ENCODE measurements at places on chromosomes 11 and 22.
A peak's percentile ranks its signal among the peaks of the same experiment; 100 is the strongest.

DNA sequence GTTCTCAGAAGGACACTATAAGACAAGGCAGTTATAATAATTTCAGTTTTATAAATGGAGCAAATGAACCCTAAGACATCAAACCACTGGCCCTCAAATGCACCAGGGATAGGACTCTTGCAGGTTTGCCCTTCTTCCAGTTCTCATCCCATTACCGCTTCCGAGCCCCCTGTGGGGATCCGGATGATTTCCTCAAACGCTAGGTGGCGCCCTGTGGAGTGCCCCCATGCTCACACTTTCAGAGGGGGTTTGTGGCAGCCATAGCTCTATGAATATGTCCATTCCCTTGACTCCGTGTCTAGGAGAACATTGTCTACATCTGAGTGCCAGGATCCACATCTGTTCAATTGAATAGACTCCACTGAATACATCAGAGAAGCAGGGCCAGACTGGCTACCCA is 816.3 kb downstream of the NTM start:
- DNase-seq = no peak

GRCh38 chr11:12189543-12190235 is 79.3 kb downstream of the MICAL2 start:
- no peak for DNase-seq

DNA sequence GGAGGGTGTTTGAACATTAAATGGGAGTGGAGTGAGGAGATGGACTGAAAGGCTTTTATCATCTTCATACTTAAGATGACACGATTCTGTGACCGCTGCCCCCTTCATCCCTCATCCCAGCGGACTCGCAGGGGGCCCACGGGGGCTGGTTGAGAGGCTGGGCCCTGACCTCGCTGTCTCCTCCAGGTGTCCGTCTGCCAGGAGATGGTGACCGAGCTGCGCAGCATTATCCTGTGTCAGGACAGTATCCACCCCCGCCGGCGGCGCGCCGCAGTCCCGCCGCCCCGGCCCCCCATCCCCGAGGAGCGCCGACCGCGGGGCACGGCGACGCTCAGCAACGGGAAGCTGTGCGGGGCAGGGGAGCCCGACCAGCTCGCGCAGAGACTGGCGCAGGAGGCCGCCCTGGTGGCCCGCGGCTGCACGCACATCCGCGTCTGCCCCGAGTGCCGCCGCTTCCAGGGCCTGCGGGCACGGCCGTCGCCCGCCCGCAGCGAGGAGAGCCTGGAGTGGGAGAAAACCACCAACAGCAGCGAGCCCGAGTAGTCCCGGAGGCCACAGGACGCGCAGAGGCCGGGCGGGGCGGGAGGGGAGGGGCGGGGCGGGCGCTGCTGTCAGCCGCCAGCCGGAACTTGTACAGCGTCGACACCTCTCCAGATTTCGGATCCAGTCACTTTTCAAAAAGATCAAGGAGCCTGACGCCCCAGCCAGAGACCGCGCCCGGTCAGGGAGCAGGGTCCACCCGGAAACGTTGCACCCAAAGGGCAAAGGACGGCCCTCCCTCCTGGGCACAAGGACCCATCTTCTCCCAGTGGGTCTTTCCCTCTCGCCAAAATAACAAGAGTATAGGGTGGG is 38.0 kb upstream of the TBCEL start:
- DNase-seq = no peak

DNA sequence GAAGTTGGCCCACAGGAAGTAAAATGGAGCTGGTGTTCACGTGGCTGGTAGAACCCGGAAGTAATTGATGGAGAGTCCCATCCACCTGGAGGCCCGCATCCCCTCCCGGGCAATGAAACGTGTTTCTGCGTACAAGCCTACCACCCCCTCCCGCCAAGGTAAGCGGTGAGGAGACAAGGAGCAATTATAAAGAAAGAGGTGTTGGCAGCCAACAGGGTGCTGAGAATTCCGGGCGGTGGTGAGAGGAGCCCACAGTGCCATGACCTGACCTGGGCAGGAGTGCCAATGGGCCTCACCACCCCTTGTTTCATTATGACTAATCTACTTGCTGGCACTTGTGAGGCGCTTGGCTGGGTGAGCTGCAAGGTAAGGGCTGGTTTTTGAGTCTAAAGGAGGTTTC is 83.8 kb upstream of the BID start:
- DNase-seq = no peak

GRCh38 chr11:788953-789940 is 643 bp downstream of the CEND1 start:
- no peak for DNase-seq

DNA sequence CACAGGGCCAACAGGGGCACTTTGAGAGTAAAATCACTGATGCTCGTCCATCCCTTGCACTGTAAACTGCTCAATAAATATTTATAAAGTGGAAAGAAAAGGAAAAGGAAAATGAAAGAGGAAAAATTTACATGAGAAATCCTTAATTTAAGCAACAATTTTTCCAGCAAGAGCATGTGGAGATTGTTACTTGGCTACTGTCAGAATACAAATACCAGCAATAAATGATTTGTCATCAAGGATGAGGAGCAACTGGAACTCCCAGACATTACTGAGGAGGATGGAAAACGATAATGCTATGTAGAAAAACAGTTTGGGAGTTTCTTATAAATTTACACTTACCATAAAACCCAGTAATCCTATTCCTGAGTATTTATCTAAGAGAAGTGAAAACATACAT is 123.0 kb downstream of the SGSM3 start:
- DNase-seq = no peak

GRCh38 chr11:118911880-118912741 is 13.6 kb downstream of the BCL9L start:
- DNase-seq = no peak

- DNase-seq = no peak
Observed at GRCh38 chr22:41833369-41834004, 582 bp downstream of the SREBF2 start.

DNA sequence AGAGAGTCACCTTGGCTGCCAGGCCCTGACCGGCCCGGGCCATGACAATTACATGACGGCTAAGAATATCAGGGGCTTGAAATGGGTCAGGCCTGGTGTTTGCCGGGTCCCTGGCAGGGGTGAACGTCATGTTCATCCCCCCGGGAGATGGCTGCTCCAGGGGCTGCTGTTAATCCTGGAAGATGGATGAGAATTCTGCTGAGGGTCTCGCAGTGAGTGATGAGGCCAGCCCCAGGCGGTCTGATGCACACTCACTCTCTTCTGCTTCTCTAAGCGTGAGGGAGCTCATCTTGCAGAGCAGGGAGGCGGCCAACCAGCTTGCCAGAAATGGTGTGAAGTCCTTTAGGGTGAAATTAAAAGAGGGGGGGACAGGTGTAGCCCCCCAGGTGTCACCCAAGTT is 101.3 kb upstream of the ANO1 start:
- no peak for DNase-seq

DNA sequence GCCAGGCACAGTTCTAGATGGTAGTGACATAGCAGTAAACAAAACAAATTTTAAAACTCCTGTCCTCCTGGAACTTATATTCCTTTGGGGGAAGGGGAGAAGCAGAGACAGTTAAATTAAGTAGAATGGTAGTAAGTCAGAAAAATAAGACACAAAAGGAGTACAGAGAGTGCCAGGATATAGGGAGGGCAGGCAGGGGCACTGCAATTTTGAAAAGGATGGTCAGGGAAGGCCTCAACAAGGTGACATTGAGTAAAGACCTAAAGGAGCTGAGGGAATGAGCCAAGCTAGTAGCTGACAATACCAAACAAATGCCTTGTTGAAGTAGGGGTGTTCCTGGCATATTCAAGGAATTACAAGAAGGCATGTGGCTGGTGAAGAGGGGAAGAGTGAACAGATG is 10.2 kb downstream of the NUP160 start:
- no peak for DNase-seq

GRCh38 chr11:112655371-112655770 is 305.8 kb upstream of the NCAM1 start:
- peak; percentile 3 for DNase-seq

GRCh38 chr11:64107303-64107702 is 58.6 kb downstream of the MACROD1 start:
- DNase-seq = no peak

DNA sequence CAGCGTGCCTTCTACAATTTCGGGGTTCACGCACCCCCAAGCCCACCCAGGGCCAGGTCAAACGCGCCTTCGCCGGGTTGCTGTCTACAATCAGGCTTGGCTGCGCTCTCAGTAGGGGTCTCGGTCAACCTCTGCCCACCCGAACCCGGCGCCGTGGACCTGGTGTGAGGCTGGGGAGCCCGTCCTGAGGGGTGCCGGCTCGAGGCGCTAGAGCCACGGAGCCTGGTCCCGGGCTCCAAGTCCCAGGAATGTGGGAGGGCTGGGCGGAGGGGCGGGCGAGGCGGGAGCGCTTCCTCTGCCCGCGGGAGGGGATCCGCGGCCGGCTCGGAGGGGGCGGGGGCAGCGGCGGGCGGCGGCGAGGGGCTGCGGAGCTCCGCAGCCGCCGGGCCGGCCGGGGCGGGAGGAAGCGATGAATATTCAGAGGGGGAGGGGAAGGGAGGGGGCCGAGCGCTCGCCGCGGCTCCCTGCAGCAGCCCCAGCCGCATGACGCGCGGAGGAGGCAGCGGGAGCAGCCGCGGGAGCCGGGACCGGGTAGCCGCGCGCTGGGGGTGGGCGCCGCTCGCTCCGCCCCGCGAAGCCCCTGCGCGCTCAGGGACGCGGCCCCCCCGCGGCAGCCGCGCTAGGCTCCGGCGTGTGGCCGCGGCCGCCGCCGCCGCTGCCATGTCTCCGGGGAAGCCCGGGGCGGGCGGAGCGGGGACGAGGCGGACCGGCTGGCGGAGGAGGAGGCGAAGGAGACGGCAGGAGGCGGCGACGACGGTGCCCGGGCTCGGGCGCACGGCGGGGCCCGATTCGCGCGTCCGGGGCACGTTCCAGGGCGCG is at the start of gene PTPRJ:
PTPRJ (plus strand) TSS at position 472 of the 819 bp plus-strand sequence. CDS start 354 bp downstream, outside the sequence.
- DNase-seq = no peak

- no peak for DNase-seq
Observed at GRCh38 chr11:9030601-9031000, 26.8 kb upstream of the NRIP3 start.

DNA sequence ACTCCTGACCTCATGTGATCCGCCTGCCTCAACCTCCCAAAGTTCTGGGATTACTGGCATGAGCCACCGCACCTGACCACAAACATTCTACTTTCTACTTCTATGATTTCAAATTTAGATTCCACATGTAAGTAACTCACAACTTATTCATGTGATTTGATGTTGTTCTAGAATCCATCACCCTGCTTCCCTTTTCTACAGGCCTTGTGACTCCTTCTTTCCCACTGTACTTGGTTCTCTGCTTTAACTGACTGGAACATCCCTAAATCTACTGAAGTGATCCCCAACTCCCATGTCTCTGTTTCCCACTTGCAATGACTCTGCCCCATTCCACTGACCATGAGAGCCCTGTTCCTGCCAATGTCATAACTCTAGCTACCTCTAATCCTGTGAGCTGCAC is 25.7 kb upstream of the MRPL17 start:
- no peak for DNase-seq

GRCh38 chr22:47196166-47196849 is 433.9 kb downstream of the TBC1D22A start:
- no peak for DNase-seq

DNA sequence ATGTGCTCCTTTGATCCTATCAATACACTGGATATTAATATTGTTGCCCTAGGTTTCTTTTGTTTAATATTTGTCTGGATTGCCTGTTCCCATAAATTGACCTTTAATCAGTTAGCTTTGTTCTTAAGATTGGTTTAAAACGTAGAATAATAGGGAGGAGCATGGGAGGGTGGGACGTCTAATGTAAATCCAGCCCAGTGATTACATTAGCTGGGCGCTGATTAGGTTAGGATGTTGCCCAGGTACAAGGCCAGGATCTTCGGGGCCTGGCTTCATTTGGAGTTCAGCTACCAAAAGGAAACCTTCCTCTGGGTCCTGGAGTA is at the start of gene SRSF8:
SRSF8 (plus strand) TSS at position 204 of the 323 bp plus-strand sequence. CDS start 308 bp downstream, outside the sequence.
- DNase-seq = no peak

- DNase-seq = no peak
Observed at GRCh38 chr11:70916351-70916750, 336.0 kb downstream of the SHANK2 start.

DNA sequence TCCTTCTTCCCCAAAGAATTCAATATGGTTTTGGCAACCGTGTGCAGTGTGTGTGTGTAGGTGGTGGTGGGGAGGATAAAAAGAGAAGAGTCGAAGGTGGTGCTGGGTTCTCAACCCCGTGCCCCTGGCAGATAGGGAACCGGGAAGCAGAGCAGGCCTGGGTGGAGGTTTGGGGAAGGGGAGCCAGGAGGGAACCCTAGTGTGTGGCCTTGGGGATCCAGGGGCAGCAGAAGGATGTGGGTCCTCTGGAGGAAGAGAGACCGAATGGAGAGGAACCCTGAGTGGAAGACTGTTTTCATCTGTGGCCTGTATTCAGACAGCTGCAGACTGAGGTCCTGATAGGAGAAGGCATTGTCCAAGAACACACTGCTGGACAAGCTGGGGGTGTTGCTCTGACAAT is 73.3 kb upstream of the B3GAT1 start:
- no peak for DNase-seq

GRCh38 chr11:46901156-46901555 is 17.2 kb downstream of the LRP4 start:
- DNase-seq = no peak

DNA sequence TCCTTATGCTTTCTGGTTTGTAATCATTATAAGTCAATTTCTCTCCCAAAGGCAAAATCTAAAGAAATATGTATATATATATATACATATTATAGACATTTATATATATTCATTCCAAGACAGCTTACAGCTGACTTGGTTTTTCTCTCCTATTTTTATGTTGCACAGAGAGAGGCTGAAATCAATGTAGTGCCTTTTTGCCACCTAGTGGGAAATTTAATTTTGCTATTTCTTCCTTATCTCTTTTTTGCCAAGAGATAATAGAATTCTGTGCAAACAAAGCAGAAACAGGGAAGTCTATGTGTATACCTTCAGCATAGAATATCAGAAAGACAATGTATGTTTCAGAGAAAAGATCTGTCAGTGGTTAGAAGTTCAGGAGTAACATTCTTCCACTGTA is 186.0 kb upstream of the ANO5 start:
- DNase-seq = no peak

GRCh38 chr11:81203876-81204275 is 1529.8 kb downstream of the FAM181B start:
- no peak for DNase-seq

GRCh38 chr11:121715405-121715804 is 262.6 kb upstream of the SORL1-AS1 start:
- DNase-seq = no peak

- DNase-seq = no peak
Observed at GRCh38 chr11:41522391-41522790, 62.9 kb upstream of the LRRC4C start.

DNA sequence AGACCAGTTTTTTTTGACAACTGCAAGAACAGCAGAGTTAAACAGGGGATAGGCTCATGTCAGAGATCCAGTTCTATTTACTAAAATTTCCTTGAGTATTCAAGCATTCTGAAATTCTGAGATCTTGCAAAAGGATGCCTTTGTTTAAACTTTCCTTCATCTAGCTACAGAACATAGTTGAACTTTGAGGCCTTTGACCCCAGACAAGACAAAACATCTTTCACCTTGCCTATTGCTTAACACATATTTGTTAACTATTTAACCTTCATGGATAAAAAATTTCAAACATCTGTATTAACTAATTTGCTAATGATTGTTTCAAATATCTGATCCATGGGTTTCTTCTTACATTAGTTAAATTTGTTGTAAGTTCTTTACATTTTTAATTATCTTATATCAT is 38.2 kb downstream of the GLYATL1 start:
- no peak for DNase-seq

- DNase-seq = no peak
Observed at GRCh38 chr11:114448749-114449482, 9.6 kb downstream of the REXO2 start.

GRCh38 chr11:75323609-75324008 is 27.9 kb downstream of the ARRB1 start:
- no peak for DNase-seq
